ENCODE measurements at places on chromosomes 5 and 9.

DNA sequence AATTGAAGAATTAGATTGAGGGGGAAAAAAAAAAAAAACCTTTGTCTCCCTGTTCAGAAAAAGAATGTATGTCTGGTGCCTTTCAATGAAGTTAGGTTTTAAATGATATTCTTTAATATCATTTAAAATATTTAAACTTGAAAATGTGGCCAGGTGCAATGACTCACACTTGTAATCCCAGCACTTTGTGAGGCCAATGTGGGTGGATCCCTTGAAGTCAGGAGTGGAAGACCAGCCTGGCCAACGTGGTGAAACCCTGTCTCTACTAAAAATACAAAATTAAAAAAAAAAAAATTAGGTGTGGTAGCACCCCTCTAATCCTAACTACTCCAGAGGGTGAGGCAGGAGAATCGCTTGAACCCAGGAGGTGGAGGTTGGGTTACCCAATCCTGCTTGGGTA, 111.1 kb upstream of the RASA1 start:
- DNase-seq = no peak

- no peak for DNase-seq
Observed at GRCh38 chr5:118593003-118593328, 395.4 kb downstream of the DTWD2 start.

DNA sequence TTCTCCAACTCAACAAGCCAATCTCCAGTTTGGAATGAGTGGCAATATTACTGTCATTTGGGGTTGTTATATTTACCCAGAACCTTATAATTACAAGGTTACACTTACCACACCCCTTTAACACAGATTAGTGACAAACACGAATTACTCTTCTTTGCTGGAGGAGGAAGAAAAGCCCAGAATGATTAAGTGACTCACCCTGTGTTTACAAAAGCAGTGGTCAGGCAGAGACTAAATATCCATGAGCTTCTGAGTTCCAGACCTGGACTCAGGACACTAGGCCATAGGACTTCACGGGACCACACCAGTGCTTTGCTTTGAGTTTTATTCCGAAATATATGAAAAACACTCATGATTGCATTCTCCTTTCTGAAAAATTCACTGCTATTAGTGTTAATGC, 370.8 kb downstream of the TLE1 start:
- no peak for DNase-seq

DNA sequence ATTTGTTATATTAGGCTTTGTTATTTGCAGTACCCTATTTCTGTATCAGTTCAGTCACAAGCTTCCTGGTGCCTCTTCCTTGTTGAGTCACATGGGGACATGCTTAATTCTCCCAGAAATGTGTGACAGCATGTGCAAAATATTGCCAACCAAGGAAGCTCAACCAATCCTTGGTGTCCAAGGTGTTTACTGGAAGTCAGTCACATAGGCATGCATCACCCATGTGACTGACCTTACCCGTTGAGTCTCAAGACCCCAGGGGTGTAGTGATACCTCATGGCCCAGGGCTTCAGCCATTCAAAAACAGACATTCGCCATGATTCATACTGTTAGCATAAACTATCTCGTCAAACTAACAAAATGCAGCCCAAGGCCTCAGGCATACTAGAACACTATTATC, 9.3 kb upstream of the ANKDD1B start:
- peak; percentile 18 for DNase-seq

DNA sequence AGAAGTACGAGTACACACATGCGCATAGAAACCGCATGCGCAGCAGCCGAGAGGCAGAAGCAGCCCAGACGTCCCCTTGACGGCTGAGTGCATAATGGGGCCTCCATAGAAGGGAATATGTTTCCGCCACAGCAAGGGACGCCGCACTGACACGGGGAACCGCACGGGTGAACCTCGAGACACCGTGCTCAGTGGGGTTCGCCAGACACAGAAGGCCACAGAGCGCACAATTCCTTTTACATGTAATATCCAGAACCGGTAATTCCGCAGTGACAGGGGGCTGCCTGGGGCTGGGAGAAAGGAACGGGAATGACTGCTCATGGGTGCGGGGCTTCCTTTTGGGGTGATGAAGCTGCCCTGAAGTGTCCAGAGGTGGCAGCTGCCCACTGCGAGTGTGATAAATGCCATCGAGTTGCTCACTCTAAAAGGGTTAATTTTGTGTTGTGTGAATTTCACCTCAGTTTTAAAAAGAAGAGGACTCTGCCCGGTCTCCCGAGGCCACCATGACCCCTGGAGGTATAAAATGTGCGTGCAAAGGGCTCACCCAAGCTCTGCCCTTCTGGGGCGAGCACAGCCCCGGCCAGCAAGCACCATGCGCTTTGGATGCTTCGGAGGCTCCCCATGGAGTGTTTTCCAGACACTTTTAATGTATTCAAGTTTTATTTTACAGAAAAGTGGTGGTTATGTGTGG, 29.7 kb downstream of the MRPL36 start:
- no peak for DNase-seq

DNA sequence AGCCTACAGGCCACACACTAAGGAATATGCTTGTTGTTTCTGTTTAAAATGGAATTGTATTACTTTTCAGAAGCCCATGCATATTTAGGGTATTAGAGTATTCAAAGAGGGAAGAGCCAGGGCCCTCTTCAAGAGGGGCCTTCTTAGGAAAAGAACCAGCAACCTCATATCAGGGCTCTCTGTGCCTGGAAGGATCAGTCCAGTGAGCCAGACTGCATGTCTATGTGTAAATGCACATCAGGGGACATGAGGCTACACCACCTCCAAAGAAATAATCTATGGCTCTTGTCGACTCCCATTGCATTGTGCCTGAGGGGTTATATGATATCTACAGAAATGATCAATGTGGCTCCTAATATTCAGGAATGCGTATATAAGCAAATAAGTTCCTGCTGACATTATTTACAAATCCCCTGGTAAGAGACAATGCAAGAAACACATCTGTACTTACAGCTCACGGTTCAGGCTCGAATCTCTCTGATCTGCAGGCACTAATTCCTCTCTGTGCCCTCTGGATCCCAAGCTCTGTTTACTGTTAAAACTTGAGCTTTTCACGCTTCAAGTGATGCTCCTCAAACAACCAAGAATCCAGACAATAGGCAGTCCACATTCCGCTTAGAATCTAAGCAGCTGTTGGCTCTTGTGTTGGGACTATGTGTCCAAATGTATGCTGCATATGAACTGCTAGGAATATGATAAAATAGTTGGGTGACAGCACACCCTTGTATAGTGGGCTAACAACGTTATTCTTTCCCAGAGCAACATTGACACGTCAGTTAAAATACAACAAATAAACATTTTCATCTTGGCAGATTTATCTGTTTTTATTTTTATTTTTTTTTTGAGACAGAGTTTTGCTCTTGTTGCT, 150.2 kb upstream of the KLF9 start:
- DNase-seq = no peak

DNA sequence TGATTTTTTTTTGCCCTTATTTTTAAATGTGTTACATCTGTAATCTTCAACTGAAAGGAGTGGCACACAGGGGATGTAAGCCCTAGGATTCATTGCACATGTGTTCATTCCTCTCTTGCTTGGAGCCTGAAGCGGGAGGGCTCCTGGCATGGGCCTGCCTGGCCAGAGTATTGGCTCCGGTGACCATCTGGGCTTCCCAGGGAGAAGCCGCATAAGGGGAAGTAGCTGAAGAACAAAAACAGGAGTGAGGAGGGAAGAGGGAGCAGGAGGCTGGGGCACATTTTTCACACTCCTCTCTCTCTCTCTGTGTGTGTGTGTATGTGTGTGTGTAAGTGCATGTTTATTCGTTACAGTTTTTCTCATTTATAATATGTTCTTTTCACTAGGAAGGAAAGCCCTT, 269.9 kb downstream of the PRR16 start:
- no peak for DNase-seq

- DNase-seq = no peak
Observed at GRCh38 chr9:131335368-131335755, 45.8 kb downstream of the PLPP7 start.

DNA sequence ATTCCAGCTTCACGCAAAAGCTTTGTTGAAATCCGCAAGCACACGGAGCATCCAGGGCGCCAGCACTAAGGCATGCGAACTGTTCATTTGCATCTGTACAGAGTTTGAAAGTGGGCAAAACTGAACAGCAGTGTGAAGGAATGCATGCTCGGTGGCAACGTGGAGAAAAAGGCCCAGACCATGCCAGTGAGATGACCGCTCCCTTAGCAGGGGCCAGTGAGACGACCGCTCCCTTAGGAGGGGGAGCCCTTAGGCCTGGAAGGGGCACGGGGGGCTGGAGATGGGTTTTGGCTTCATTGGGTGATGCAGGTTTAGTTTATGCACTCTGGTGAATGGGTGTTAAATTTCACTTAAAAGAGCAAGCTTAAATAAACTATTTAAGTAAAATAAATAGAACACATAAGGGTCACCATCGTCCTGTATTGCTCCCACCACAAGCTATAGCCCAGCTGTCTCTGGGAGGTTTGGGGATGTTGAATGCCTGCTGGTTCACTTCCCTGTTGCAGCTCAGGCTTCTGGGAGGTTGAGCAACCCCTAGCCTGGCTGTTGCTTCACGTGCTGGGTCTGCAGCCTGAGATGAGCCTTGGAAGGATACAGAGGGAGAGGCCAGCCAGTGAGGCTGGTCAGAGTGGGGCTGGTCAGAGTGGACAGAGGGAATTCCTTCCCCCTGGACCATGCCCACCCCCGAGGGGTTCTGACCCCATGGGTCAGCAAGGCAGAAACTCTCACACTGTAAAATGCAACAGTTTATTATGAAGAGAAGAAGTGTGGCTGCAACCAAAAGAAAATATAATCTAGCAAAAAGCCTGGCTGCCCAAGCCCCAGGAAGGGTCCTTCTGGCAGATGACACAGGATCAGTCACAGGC, 4.6 kb upstream of the FCN1 start:
- DNase-seq = no peak

- peak; percentile 95 for DNase-seq
Observed at GRCh38 chr9:135908754-135909204, 1.4 kb upstream of the CAMSAP1 start.

DNA sequence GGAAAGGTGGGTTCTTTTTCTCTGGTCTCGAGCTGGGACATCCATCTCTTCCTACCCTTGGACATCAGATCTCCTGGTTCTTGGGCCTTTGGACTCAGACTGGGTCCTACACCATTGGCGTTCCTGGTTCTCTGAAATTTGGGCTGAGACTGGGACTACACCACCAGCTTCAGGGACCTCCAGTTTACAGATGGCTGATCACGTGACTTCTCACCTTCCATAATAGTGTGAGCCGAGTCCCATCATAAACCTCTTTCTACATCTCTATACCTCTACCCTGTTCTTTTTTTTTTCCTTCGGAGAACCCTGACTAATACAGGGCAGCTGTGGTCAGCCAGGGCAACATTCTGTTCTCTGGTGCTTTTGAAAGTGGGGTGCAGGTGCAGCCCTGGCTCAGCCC, 27.2 kb upstream of the RXRA start:
- no peak for DNase-seq

- no peak for DNase-seq
Observed at GRCh38 chr9:98191671-98192502, 550 bp downstream of the CORO2A start.

- no peak for DNase-seq
Observed at GRCh38 chr5:168995024-168995423, 305.9 kb downstream of the SLIT3 start.

DNA sequence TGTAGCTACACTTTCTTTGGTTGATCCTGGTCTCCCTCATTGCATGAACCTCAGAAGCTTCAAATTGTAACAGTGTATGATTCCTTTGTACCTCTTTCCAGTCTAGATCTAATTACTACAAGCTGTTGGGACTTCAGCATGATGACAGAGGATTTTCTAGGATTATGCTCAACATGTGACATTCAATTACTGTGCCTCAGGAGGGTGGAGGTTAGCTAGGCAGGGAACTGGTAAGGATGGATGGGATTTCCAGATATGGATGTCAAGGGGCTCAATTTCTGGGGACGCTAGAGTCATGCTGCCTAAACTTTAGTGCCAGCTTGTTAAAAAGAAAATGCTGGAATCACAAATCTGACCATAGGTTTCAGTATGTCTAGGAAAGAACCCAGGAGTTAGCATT, 29.2 kb upstream of the GLRA1 start:
- DNase-seq = no peak

DNA sequence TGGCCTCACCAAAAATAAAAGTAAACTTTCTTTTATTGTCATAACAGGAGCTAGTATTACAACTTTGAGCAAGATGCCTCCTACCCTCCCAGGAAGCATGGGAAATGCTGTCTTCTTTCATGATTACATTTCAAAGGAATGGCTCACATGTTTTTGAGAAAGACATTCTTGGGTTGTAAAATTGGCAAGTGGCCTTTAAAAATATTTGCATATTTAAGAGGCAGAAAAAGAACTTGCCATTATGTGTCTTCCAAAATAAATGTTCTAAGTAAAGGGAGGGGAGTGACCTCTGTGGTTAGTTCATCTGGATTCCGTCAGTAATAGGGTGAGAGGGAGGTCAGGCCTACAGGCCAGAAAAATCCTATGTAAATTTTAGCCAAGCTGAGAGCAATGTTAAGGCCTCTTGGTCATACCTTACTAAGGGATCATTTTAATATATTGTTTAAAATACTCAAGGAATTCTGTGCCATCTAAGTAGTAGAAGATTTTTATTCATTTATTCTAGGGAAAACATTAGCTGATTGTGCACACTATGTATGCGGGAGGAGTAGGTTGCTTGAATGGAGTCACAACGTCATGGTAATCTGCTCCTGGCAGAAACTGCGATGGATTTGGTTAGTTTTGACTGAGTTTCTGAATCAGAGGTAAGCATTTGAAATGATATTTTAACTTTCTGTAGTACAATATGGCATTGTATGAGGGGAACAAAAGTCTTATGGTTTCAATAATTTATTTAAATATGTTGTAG, 1485.7 kb upstream of the CDH9 start:
- no peak for DNase-seq

DNA sequence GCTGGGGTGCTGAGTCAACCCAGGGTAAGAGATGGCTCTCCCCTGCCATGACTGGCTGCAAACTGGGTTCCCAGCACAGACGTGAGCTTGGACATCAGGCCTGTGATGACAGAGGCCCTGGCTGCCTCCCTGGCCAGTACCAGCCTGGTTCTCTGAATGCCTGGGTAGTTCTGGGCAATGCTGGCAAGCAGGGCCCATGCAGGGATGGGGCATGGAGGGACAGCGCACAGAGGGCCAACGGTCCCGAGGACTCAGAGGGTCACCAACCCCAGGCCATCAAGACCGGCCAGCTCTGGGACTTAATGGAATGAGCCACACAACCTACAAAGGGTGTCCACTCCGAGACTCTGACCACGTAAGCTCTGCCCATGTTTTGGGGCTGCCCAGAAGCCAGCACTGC, 241.4 kb downstream of the FSTL4 start:
- no peak for DNase-seq

- no peak for DNase-seq
Observed at GRCh38 chr5:129460936-129461710, 1.0 kb downstream of the ADAMTS19 start.

- peak; percentile 4 for DNase-seq
Observed at GRCh38 chr9:20592673-20593072, 29.6 kb downstream of the MLLT3 start.

GRCh38 chr5:168851902-168852321, 272.7 kb upstream of the PANK3 start:
- DNase-seq = no peak

Data from RKO (cell line).